ENCODE measurements at places on chromosomes 7 and 10.
A peak's percentile ranks its signal among the peaks of the same experiment; 100 is the strongest.

GRCh38 chr7:104901240-104901619, 112.8 kb upstream of the KMT2E start:
- DNase-seq: no peak

DNA sequence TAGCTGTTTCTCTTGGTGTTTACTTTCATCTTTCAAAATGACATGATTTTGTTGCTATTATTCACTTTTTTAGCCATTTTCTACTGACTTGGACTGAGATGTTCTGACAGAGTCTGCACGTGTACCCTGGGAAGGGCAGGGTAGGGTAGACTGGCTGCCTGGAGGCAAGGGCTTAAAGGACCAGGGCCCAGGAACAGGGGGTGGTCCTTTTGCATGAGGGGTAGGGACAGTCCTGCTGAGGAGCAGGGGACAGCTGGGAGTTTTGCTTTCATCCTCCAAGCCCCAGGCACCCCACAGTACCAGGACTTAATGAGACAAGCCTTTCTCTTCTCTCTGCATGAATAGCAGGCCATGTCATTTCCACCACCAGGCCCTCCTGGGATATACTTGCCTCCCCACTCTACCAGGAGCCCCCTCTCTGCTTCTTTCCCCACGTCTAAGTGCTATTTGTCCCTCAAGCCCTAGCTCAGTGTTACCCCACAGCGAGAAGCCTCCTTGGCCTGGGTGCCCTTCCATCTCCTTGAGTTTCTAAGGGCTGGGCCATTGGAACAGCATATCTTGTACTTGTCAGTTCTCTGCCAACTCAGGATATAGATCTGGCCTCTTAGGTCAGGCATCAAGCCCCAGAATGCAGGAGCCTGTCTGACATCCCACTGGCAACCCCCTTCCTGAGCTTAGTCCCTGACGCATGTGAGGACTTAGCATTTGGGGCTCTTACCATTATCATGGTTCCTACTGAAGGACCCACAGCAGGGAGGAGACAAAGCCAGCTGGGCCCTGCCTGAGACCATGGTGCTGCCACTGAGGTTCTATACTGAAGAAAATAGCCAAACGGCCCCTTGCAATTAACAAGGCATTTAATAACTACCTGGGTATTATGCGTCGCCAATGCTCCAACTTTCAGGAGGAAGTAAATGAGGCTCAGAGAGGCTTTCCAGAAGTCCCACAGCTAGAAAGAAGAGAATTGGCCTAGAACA, 78.4 kb upstream of the UNC5B start:
- no peak for DNase-seq

DNA sequence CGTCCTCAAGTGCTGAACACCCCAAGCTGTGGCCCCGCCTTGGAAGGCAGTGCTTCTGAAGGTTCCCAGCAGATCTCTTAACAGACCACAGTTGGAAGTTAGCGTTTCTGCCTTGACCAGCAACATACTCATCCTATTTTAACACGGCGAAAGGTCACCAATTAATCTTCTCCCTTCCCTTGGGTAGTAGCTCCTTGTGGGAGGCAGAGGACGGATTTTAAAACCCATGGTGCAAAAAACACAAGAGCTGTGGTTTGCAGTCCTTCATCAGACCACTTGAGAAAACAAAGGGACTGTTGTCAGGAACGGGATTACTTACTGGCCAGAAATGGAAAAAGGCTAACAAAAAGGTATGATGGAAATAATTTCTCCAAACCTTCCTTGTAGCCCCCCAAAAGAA, 87.3 kb downstream of the BEND7 start:
- no peak for DNase-seq

DNA sequence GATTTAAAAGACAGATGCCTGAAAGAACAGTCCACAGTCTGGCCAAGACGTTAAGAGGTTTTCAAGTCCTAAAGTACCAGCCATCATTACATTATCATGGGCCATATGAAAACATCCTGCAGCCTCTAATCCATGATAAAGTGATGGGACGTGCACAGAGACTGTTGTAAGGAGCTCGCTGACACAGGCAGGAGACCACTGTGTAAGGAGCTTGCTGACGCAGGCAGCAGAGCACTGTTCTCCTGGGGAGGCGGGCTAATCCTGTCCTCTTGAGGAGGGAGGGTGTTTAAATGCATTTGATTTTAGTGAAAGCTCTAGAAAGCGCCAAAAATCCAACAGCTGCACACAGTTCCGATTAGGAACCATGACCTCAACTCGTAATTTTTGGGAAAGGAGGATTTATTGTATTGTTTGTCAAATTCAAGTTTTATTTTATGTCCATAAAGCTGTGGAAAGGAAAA, 16.9 kb downstream of the SVIL start:
- no peak for DNase-seq

DNA sequence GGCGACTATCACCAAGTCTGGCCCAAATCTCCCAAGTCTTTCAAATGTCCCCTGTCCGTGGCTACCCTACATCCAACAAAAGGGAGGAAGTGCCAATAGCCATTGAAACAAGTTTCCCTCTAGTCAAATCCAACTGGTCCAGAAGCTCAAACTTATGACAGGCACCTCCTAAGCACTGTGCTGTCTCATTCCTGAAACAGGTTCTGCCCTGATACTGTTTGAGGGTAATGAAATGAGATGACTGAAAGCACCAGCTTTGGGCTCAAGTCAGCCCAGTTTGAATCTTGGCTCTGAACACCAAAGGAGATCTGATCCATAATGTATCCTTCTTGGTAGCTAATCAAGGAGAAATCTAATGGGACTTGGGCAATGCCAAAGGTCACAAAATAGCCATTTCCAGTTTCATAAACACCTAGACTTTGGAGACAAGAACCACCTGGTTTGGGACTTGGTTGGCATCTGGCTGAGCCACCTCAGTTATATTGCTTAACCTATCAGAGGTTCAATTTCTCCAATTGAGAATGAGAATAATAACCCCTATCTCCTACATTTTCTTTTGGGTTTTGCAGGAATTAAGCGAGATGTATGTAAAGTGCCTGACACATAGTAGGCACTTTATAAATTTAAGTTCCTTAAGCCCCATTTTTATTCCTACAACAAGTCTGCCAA, 34.7 kb upstream of the ARID5B start:
- no peak for DNase-seq

DNA sequence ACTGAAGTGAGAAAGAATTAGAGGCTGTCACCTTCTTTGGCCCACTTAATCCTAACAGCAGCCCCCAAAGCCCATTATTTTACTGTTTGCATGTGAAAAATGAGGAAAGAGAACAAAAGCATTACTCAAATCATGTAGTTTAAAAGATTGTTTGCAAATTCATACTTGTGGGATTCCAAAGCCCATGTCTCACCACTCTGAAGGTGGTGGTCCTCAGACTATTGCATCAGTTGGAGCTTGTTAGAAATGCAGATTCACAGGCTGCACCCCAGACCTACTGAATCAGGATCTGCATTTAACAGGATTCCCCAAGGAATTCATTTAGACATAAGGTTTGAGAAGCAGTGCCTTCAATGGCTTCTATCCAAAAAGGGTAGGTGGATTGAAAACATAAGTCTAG, 93.7 kb upstream of the PDE1C start:
- DNase-seq: no peak

GRCh38 chr10:119505588-119506315, 36.8 kb downstream of the RGS10 start:
- no peak for DNase-seq

DNA sequence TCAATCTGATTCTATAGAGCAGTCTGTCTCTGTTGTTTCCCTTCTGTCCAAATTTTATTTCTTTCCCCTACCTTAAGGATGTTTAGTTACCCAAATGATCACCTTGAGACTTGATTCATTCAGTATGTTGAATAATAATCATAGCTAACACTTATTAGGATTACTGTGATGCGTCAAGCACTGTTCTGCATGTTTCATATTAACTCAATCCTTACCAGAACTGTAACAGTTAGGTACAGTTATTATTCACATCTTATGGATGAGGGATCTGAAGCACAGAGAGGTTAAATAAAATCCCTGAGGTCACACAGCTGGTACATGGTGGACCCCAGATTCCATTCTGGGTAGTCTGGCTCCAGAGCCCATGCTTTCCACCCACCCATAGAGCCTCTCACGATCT, 97.9 kb upstream of the SAMD8 start:
- DNase-seq: no peak

DNA sequence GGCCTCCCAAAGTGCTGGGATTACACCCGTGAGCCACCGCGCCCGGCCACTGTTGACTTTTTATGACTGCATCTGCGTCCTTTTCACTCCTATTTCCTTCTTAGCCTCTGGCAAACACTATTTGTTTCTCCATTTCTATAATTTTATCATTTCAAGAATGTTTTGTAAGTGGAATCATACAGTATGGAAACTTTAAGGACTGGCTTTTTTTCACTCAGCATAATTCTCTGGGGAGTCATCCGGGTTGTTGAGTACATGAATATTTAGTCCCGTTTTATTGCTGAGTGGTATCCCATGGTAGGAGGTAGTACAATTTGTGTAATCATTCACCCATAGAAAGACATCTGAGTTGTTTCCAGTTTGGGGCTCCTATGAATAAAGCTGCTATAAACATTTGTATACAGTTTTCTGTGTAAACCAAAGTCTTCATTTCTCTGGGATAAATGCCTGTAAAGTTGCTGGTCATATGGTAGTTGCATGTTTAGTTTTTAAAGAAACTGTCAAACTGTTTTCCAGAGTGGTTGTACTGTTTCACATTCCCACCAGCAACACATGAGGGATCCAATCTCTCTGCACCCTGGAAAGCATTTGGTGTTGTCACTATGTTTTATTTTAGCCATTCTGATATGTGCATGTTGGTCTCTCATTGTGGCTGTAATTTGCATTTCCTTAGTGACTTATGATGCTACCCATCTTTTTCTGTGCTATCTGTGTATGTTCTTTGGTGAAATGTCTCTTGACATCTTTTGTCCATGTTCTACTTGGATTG, 139.6 kb upstream of the EEPD1 start:
- no peak for DNase-seq

GRCh38 chr7:618539-619367, 99.1 kb upstream of the PDGFA start:
- DNase-seq: peak; percentile 45

DNA sequence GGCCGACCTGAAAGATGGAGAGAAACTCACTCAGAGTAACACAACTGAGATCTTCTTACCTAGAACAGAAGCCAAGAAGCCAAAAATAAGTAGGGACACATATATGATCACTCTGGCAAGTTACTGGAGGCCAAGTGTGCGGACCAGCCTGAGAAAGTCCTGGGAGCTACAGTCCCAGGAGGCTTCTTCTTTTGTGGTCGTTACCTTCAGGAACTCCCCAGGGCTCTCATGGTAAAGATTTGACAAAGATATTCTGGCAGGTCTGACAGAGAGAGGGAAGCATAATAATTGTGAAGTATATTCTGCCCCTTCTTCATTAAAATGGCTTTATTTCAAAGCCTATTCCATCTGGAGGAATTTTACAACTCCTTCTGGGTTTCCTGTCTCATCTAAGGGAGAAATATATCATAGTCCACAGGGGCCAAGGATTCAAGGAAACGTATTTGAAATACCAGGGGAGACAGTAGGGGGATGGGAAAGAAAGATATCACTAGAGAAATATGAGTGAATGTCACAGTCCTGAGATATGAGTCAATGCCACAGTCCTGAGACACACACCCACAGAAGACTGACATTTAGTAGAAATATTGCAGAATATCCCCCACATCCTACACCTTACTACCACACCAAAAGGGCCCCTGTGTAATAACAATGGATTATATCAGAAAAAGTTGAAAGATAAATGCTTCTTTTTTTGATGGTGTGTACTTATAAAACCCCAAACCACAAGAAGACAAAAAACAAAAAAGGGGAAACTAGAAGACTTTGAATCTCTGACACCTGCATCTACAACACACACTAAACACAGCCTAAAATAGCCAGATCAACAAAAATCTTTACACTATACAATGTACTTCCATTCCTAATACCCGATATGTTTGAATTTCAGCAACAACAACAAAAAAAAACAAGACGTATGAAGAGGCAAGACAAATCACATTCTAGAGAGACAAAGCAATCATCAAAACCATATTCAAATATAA, 594.2 kb upstream of the NRG3 start:
- DNase-seq: no peak

DNA sequence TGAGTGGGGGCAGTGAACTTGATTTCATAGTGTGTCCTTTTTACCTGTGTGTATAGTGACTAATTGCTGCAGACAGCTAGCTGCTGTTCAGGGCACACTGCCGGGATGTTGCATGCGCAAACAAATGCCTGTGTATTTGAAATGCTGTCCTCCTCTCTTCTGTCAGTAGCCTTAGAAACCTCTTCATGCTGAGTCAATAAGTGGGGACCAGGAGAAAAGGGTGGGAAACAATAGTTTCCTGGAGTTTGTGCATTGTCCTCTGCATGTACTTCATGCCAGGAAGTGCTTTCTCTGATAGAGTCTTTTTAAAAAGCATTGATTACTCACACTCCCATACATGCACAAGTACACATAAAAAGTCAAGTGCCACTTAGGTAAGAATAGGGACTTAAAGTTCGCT, 1183.7 kb upstream of the CELF2 start:
- DNase-seq: no peak

- DNase-seq: no peak
Measured at GRCh38 chr7:1892011-1892965, 222.2 kb downstream of the ELFN1 start.

DNA sequence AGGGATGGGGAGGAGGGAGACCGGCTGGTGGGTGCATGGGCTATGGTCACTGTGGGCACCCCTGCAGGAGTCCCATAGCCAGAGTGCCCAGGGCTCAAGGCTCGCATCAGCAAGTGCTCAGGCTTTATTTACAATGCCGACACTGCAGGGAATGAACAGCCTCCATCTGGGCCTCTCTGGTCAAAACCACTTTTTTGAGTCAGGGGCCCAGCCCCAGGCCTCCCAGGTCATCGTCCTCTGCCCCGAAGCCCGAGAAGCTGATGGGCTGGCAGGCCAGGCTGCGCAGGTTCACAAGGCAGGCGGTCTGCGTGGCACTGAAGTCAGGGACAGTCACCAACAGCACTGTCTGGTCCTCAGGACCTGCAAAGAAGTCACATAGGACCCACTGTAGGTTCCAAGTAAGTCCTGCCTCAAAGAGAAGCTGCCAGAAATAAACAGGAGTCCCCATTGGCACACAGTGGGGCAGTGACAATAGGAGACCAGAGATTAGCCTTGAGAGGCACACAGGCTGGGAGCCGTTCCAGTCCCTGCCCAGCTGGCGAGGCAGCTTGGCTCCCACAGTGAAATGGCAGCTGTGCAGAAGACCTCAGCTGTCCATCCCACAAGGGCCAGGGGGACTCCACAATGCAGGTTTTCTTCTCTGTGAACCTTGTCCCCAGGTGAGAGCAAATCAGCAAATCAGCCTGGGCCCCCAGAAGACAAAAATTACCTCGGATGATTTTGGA, 8.6 kb downstream of the POLD2 start:
- no peak for DNase-seq

DNA sequence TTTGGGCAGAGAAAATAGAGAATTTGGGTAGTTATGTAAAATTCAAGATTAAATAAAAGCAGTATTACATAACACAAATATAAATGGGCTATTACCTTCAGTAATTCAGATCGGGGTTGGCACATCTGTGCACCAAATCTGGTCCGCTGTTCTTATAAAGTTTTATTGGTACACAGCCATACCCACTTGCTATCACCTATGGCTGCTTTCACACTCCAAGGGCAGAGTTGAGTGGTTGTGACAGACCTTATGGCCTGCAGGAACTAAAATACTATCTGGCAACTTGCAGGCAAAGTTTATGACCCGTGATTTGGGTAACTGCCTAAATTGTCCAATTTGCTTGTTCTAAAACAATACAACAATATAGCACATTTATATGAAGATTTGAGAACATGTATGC, 249.3 kb downstream of the DIP2C start:
- DNase-seq: no peak

Measured in T-helper 17 cell (primary cell).